Naive thymus-derived CD4-positive, alpha-beta T cell (primary cell): ENCODE measurements at places on chromosomes 6 and 20. TPM values are rescaled to one million over a fixed set of nuclear protein-coding genes. Genes with fewer than 3 reads are reported as not detected.

GNRH2 gene
- total RNA-seq: 0.88 TPM

CGA gene
- total RNA-seq: not detected

THBD gene
- 7.7 TPM for total RNA-seq

TCF15 gene
- not detected for total RNA-seq

DNA sequence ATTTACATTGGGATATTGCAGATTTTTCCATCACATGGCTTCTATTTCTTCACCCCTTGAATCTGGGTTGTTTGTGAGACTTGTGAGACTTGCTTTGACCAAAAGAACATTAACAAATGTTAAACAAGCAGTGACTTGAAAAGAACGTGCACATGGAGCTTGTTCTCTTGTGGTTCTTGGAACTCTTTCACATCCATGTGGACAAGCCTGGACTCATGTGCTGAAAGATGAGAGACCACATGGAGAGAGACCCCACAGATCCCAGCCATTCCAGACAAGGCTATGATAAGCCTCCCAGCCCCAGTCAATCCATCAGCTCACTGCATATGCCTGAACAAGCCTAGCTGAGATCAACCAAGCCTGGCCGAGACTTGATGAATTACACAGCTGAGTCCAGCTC is 1365.7 kb upstream of the GJE1 start:
- H3K27me3 ChIP-seq: no peaks in the 10 kb centered on the region
- no peak for DNase-seq
- no peak overlapping the region for H3K4me3 ChIP-seq

DNA sequence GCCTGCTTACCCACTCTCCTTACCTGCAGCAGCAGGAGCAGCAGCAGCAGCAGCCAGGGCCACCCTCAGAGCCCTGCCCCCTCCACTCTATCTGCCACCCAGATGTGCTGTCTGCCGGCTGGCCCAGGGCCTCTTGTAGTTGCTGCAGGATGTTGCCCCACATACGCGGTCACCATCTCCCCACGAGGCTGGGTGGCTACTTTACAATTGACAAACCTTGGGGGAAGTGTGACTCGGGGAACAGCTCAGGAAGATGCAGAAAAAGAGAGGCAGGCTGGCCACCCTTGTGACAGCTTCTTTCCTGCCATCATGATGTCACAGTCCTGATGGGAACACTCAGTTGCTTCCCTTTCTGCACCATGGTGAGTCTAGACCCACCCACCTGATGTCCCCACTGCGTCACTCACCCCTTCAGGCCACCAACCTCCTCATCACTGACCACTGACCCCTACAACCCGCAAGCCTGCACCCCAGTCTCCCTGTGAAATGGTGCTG is 14.5 kb downstream of the TREM1 start:
- H3K4me3 ChIP-seq: no peak overlapping the region
- no peaks in the 10 kb centered on the region for H3K4me1 ChIP-seq
- no peak for DNase-seq

- no peak for DNase-seq
- no peak overlapping the region for H3K27ac ChIP-seq
- H3K4me3 ChIP-seq: no peak overlapping the region
- no peaks in the 10 kb centered on the region for H3K27me3 ChIP-seq
- no peaks in the 10 kb centered on the region for H3K36me3 ChIP-seq
These were observed 307.7 kb downstream of the MMUT start for GRCh38 chr6:49155316-49155715.

DNA sequence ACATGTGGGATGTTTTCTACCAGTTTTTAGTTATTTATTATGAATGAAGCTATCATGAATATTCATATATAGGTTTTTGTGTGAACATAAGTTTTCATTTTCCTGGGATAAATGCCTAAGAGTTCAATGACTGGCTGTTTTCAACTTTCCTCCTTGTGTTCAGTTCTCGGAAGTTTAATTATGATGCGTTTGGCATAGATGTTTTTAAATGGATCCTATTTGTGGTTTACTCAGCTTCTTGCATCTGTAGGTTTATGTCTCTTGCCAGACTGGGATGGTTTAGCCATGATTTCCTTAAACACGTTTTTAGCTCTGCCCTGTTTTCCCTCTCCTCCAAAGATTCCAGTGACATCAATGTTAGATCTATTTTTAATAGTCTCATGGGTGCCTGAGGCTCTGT is 411.1 kb upstream of the CDH4 start:
- H3K4me1 ChIP-seq: no peaks in the 10 kb centered on the region
- H3K27ac ChIP-seq: no peak overlapping the region
- H3K36me3 ChIP-seq: no peaks in the 10 kb centered on the region
- H3K27me3 ChIP-seq: no peaks in the 10 kb centered on the region

DNA sequence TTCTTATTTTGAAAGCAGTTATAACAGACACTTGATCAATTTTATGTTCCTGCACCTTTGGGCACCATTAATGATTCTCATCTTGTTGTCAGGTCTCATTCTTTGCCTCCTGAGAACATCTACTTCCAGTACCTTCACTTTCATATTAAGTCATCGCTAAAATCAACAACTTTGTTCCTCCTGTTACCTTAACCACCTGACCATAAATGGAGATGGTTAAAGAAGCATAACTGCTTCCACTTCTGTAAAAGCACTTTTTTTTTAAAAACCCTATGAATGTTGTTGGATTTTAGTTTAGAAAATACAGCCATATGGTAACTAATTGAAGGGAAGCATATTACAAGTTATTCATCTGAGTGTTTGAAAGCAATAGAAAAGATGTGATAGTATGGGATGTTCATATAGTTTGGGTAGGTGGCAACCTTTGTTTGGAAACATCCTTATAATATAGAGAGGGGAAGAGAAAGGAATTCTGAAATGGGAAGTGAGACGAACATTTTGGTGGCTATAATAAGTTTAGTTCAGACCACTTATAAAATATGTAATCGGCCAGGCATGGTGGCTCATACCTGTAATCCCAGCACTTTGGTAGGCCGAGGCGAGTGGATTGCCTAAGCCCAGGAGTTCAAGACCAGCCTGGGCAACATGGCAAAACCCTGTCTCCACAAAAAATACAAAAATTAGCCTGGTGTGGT is 53.9 kb downstream of the AFG1L start:
- no peak overlapping the region for H3K27ac ChIP-seq
- no peaks in the 10 kb centered on the region for H3K27me3 ChIP-seq
- H3K4me1 ChIP-seq: no peaks in the 10 kb centered on the region
- no peak overlapping the region for H3K4me3 ChIP-seq
- DNase-seq: peak; percentile 2

HLA-G gene
- total RNA-seq: 0.37 TPM

- no peak for DNase-seq
- no peaks in the 10 kb centered on the region for H3K36me3 ChIP-seq
- no peaks in the 10 kb centered on the region for H3K27me3 ChIP-seq
- H3K4me3 ChIP-seq: peak overlapping the region; percentile 44
These were observed 49.8 kb downstream of the CPXM1 start for GRCh38 chr20:2750491-2751251.

DNA sequence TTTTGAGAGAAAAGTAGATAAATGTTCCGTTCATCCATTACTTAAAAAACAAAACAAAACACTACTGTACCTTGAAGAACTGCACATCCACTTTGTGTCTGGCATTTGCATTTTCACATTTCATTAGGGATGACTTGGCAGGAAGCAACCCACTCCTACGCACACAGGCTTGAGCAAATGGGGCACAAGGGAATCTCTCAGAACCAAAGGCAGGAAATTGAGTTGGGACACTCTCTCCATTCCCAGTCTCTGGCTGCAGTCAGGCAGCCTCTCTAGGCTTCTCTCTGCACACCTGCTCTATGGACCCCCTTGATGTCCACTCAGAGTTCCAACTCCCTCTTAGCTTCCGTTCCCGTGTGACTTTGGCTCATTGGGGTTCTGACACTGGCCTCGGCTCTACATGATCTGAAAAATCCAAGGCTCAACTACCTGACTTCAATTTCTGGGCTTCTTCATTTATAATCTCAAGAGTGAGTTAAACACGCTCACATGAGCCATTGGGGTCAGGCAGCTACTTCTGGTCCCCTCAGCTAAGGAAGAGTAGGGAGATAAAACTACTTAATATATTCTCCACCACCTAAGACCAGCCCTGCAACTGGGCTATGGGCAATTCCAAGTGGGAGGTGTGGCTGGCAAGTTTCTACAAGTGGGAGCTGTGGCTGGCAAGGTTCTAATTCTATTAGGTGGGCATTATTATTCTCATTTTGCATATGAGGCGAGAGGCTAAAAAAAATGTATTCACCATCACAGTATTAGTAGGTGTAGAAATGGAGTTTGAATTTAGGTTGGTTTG is 251.9 kb downstream of the SOD2 start:
- no peaks in the 10 kb centered on the region for H3K4me1 ChIP-seq
- DNase-seq: no peak
- no peaks in the 10 kb centered on the region for H3K36me3 ChIP-seq
- H3K27me3 ChIP-seq: no peaks in the 10 kb centered on the region
- H3K4me3 ChIP-seq: no peak overlapping the region

TTPAL gene
- 12.0 TPM for total RNA-seq

- peaks cover 13% of the 10 kb centered on the region for H3K36me3 ChIP-seq
- H3K27ac ChIP-seq: no peak overlapping the region
- no peak overlapping the region for H3K4me3 ChIP-seq
- H3K27me3 ChIP-seq: no peaks in the 10 kb centered on the region
These were observed 5.4 kb downstream of the RBL1 start for GRCh38 chr20:37090407-37090806.

DNA sequence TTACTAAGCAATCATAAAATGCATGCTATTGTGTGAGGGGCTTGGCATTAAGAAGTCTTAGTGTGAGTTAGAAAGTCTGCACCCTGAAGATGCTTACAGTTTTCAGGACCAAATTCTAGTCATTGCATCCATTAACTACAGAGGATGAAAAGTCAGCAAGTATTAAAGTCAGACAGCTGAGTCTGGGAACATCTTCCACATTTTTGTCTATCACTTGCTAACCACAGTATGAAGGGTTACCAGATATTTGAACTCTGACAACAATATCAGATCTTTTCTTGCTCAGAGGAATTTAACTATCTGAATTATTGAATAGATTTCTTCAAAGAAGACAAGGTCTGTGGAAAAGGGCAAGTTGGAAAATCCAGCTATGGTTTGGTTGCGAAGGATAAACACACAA is 264.4 kb downstream of the BTBD9 start:
- H3K27me3 ChIP-seq: no peaks in the 10 kb centered on the region
- no peaks in the 10 kb centered on the region for H3K4me1 ChIP-seq
- no peak overlapping the region for H3K27ac ChIP-seq
- no peak for DNase-seq
- no peaks in the 10 kb centered on the region for H3K36me3 ChIP-seq
- H3K4me3 ChIP-seq: no peak overlapping the region

TNF gene
- 125 TPM in 2 replicates for total RNA-seq

DNA sequence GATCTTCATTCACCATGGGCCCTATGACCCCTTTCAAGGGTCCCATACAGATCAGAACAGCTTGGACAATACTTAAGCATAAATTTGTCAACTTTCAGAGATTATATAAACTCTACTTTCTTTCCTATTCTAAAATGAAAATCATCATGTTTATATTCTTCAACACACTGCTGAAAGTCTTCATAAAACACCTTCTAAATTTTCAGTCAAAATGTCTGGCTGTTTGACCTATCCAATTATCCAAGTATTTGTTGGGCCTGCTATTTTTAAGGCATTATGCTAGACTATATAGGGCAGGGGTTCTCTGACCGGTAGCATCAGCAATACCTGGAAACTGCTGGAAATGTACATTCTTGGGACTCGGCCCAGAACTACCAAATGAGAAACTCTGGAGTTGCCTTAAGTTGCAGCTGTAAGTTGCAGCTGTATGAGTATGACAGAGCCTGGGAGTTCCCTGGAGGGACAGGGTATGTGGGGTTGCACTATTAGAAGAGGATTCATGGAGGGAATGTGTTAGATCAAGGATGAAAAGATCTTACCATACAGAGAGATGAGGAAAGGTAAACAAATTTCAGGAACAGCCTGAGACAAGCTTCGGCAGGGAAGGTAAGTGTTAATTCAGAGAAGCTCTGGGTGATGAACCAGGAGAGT is 293.0 kb downstream of the ADGB start:
- H3K27ac ChIP-seq: no peak overlapping the region
- H3K27me3 ChIP-seq: no peaks in the 10 kb centered on the region
- H3K36me3 ChIP-seq: no peaks in the 10 kb centered on the region
- H3K4me1 ChIP-seq: no peaks in the 10 kb centered on the region

KIAA1755 gene
- total RNA-seq: not detected in 2 replicates

- no peak overlapping the region for H3K27ac ChIP-seq
- no peak for DNase-seq
- no peak overlapping the region for H3K4me3 ChIP-seq
- no peaks in the 10 kb centered on the region for H3K4me1 ChIP-seq
- no peaks in the 10 kb centered on the region for H3K36me3 ChIP-seq
These were observed 5.3 kb downstream of the RNF144B start for GRCh38 chr6:18392346-18392877.

DNA sequence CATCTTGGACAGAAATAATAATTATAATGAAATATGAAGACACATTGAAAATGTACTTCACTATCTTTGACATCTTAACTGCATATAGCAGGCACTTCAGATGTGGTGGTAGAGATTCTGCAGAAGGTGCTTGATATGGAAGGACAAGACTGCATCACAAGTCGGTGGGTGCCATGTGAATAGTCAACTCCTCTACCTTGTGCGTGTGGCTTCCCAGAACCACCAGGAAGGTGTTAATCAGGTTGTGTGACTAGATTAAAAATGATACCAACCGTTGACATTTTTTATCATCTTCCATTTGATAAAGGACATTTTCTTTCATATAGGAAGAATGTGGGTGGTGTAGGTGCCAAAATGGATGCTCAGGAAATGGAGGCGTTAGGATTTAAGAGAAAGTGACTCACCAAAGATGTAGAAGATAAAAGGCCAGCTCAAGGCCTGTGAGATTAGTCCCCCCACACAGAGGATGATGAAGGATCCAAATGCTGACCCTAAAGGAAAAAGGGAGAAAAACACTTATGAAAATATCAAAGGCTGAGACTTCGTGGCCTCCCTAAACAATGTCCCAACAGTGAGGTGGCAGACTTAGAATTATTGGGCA is 12.3 kb downstream of the SLC17A2 start:
- H3K27ac ChIP-seq: no peak overlapping the region
- H3K4me1 ChIP-seq: no peaks in the 10 kb centered on the region

MAS1 gene
- total RNA-seq: not detected

GRCh38 chr6:45772886-45773495 is 242.7 kb downstream of the CLIC5 start:
- H3K27ac ChIP-seq: no peak overlapping the region
- no peak overlapping the region for H3K4me3 ChIP-seq
- DNase-seq: no peak
- H3K27me3 ChIP-seq: no peaks in the 10 kb centered on the region
- H3K36me3 ChIP-seq: no peaks in the 10 kb centered on the region
- H3K4me1 ChIP-seq: no peaks in the 10 kb centered on the region

HLA-DOB gene
- total RNA-seq: 7.3 TPM

- no peak overlapping the region for H3K27ac ChIP-seq
- H3K4me1 ChIP-seq: no peaks in the 10 kb centered on the region
- H3K4me3 ChIP-seq: no peak overlapping the region
- no peaks in the 10 kb centered on the region for H3K27me3 ChIP-seq
These were observed 113.4 kb downstream of the MAP3K4 start for GRCh38 chr6:161104966-161105365.

DNA sequence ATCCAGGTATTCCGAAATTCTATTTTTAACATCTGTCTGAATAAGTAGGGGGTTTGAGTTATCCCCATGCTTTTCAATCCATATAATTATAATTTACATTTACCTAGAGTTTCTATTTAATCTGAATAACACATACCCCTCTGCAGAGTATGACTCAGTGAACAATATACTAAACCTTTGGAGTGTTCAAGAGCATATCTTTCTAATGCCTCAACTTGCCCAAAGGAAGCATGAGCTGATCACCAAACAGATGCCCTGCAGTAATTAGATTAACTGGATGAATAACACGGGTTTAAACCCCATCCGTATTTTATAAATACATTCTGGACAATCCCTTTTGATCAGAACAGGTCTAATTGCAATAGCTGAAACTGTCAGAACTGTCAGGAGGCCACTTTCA is 897.1 kb downstream of the TFAP2A start:
- H3K36me3 ChIP-seq: no peaks in the 10 kb centered on the region
- H3K27ac ChIP-seq: no peak overlapping the region
- H3K27me3 ChIP-seq: no peaks in the 10 kb centered on the region
- no peaks in the 10 kb centered on the region for H3K4me1 ChIP-seq
